ENCODE measurements at places on chromosomes 12 and 14.

DNA sequence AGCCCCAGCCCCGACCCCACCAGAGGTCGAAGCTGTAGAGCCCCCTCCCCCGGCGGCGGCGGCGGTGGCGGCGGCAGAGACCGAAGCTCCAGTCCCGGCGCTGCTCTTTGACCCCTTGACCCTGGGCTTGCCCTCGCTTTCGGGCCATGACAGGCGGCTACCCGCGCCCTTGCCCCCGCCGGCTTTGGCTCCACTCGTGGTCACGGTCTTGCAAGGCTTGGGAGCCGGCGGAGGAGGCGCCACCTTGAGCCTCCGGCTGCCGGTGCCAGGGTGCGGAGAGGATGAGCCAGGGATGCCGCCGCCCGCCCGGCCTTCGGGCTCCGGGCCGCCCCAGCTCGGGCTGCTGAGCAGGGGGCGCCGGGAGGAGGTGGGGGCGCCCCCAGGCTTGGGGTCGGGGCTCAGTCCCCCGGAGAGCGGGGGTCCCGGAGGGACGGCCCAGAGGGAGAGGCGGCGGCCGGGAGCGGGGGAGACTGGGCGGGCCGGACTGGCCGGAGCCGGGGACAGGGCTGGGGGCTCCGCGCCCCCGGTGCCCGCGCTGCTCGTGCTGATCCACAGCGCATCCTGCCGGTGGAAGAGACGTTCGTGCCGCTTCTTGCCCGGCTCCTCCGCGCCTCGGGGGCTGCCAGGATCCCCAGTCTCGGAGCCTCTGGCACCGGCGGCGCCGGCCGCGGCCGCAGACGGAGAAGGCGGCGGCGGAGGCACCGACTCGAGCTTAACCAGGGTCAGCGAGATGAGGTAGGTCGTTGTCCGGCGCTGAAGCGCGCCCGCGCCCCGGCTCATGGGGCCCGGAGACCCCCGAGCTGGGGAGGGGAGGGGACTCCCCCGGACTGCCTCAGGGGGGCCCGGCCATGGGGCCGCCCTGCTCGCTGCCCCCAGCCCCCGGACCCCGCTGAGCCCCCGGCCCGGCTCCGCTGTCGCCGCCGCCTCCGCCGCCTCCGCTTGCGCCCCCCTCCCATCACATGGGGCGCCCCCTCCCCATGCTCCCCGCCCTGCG is 778 bp downstream of the AGAP2 start:
- no peak for DNase-seq

DNA sequence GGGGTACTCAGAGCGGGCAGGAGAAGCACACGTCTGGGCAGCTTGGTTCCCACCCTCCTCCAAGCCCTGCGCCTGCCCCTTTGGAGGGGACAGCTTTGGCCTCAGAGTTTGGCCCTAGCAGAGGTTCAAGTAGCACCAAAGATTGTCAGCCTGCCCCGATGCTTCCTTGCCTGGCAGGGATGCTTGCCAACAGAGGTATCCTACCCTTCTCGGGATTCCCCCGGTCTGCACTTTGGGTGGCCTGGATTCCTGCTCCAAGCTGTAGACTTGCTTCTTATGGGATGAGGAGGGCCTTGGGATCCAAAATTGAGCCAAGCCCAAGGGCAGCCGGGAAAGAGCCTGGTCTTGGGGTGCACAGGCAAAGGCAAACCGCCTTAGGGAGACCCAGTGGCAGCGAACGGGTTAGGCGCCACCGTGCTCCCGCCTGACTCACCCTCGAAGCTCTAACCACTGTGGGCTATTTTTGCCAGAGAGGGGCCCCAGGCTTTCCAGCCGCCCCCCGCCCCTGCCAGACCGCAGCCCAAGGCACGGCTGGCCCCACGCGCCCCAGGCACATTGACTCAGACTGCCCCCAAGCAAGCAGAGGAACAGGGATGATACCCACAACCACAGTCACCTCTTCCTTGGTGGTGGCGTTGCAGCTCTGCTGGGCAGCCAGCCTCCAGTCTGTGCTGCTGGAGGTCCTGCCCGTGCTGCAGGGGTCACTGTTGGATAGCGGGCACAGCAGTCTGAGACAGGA is 847 bp upstream of the WNT10B start:
- DNase-seq: no peak

DNA sequence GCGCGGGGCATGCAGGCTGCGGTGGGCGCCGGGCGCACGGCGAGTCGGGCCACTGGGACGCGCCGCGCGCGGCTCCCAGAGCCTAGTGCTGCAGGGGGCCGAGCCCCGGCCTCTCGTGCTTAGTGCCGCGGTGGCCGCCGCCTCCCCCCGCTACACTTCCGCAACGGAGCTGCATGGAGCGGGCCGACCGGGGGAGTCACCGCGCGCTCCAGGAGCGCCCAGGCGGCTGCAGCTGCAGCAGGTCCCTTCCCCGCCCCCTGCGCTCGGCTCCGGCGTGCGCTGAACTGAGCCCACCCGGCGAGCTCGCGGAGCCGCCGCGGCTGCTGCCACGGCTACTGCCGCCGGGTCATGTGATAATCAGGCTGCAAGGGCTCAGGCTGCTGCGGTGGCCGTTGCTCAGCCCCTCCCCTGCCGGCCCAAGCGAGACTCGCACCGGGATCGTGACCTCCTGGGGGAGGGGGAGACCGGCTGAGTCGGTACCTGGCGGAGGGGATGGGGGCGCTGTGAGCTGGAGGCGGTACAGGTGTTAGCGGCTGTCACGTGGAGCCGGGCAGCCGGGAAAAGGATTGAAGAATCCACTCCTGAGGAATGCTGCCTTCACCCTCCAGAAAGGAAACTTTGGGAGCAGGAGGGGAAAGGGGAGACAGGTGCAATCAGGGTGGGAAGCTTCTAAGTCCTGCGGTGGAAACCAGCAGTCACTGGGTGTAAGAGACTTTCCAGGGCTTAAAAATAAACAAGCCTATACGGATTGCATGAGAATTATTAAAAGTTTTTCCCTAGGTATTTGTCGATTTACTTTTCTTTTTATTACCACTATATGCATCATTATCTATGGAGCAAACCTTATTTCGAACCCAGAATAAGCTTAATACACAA is at the start of gene PPM1H:
PPM1H (minus strand) TSS at position 352 of the 876 bp plus-strand sequence. CDS start 414 bp downstream, outside the sequence.
- DNase-seq: no peak

- no peak for DNase-seq
These were observed 53.3 kb downstream of the KIF21A start for GRCh38 chr12:39389399-39390150.

DNA sequence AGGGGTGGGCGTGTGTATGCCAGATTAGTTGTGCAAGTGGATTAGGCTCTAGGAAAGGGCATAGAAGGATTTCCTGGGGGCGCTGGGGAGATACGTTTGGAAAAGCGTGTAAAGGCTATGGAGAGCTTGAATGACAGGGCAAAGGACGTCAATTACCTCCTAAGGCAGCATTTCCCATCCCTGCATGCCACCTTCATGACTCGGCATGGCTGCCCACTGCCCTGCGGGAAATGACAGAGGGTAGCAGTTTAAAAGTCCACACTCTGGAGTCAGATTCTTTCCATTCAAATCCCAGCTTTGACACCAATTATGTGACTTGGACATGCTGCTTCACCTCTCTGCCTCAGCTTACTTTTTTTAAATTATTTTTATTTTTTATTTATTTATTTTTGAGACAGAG is 14.8 kb upstream of the TMEM229B start:
- DNase-seq: no peak

DNA sequence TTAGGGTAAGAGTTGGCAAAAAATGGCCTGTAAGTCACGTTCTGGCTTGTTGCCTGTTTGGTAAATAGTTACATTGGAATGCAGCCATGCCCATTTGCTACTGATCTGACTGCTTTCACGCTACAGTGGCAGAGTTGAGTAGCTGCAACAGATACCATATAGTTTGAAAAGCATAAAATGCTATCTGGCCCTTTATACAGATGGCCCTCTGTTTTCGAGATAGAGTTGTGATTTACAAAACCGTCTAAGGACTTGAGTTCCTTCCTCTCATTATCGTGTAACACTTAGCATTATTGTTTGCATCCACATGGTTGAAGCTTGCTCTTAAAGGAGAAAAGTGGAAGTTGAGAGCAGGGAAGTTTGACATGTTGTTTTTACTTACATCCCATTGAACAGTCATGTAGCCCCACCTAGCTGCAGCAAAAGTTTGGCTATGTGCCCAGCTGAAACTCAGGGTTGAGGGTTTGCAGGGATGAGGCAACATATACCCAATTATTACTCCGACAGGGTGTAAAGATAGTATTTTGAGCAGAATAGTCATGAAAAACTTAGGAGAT is 11.3 kb upstream of the SCFD1 start:
- peak; percentile 40 for DNase-seq

- no peak for DNase-seq
These were observed 1.4 kb downstream of the RIOX1 start for GRCh38 chr14:73492043-73492552.

DNA sequence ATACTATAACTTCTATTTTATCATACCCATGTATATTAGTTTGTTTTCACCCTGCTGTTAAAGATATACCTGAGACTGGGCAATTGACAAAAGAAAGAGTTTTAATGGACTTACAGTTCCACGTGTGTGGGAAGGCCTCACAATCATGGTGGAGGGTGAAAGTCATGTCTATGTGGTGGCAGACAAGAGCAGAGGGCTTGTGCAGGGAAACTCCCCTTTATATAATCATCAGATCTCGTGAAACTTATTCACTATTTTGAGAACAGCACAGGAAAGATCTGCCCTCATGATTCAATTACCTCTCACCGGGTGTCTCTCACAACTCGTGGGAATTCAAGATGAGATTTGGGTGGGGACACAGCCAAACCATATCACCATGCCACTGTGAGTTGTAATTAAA is 135.8 kb downstream of the SYNE2 start:
- DNase-seq: no peak

GRCh38 chr12:110937104-110937641 is 16.8 kb upstream of the MYL2 start:
- no peak for DNase-seq

- DNase-seq: no peak
These were observed 37.7 kb upstream of the DUSP6 start for GRCh38 chr12:89389755-89390661.

DNA sequence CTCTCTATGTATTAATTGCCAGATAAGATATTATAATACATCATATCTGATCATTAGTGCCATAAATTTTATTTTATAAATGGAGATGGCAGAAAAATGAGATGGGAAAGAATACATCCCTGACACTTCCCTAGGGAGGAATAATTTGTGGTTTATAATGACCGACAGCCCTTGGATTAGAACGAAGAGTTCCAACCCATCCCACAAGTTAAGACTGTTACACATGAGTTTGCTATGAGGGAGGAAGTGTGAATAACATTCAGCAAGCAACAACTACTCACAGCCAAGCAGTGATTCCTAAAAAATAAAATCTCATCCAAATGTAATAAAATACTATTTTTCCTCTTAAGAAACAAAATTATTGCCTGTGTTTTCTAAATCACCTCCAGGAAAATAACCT is 299.0 kb downstream of the CCDC91 start:
- no peak for DNase-seq

GRCh38 chr14:88929656-88930436 is 105.4 kb downstream of the TTC8 start:
- DNase-seq: no peak

- no peak for DNase-seq
These were observed 2.4 kb upstream of the ADCY4 start for GRCh38 chr14:24337144-24337823.

- no peak for DNase-seq
These were observed 3.3 kb downstream of the DDHD1 start for GRCh38 chr14:53149668-53150316.

GRCh38 chr12:83739607-83740006 is 1052.9 kb downstream of the TMTC2 start:
- DNase-seq: no peak

DNA sequence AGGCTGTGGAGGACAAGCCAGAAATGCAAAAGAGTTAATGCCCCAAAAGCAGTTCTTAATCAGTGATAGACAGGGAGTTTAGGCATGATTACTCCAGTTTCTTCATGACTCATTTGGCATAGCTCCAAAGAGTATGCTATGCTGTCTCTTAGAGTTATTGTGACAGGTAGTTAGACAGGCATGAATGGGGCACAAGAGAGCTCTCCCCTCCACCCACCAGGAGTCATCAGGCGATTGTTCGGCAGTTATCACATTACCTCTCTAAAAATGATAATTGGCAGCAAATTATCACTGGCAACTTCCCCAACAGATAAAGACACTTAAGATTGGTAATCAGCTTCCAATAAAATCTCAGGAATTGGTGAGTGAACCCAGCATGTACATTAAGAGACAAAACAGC is 320.1 kb downstream of the DAD1 start:
- no peak for DNase-seq

DNA sequence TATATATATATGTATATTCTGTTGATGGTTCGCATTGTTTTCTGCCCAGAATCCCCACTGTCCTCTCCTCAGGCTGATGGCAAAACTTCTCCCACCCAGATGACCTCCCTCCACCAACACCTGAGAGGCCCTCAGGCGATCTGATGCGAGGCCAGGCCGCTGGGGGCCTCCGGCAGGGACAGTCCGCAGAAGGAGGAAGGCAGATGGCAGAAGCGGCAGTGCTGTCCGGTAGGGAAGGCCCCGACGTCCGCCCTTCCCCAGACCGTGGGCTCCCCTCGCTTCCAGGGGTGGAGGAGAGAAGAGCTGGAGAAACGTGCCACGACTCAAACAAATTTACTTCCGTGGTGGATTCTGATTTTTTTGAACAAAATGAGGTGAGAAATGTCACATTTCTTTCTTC is 178.3 kb upstream of the RGS6 start:
- DNase-seq: no peak

DNA sequence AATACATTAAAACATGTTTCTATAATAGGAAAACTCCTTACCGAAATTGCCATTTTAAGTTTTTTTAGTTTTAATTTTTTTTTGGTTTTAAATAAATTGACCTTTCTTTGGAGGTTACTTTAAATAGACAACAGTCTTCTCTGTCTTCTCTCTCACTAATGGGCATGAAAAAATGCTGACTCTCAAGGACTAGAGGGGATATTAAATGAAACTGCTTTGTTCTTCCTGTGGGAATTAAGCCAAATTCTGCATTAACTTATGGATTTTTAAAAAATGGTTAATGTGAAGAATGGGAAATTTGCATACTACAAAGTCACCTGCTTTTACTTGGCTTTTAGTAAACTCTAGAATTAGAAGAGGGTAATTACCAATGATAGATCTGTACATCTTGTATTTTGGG is 378.9 kb downstream of the TMTC2 start:
- no peak for DNase-seq

- no peak for DNase-seq
These were observed 410.8 kb downstream of the RAD51B start for GRCh38 chr14:68230202-68230949.

DNA sequence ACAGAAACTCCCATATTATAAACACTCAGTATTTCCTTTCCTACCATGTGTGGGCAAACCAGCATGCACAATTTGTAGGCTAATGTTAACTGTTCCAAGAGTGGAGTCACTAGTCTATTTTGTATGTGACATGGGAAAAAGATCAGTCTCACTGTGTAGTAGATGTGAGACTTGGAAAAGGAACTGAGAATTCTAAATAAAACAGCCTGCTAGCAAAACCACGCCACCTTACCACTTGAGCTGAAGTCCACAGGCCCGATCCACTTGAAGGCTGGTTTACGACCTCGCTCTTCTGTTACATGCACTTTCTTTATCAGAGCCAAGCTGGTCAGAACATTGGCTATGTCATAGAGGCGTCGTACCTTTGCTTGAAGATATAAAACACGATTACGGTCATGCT is 22.5 kb downstream of the E2F7 start:
- no peak for DNase-seq

GRCh38 chr12:101935890-101936746 is 58.7 kb downstream of the DRAM1 start:
- DNase-seq: peak; percentile 94

Data from fibroblast of skin of left biceps (primary cell).